NCI-H2081 treated with DMSO at 0.1 percent for 48 hours (cell line): ENCODE measurements at places on chromosomes 2 and 18.

- DNase-seq, result no peak
Measured at GRCh38 chr2:206378835-206379234, 64.5 kb upstream of the ADAM23 start.

- DNase-seq, result peak; percentile 35
Measured at GRCh38 chr2:124145982-124146381, 120.9 kb downstream of the CNTNAP5 start.

- DNase-seq, result no peak
Measured at GRCh38 chr18:3720818-3721545, 271.0 kb downstream of the TGIF1 start.

DNA sequence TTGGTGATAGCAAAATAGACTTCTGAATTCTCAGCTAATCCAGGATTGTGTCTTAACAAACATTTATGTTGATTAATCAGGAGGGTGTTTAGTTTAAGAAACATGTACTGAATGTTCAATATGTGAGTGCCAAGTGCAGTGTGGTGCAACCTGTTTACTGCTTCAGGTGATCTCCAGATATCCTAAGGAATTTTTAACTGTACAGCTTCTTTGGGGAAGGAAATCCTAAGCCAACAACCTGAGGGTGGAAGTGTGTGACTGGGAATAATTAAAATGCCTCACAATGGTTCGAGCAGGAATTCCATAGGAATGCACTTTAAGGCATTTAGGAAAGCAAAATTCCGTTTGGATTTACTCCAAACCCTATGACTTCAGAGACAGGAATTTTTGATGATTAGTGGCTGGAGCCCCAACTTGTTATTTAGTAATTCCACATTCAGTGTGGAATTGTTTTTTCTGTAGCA, 16.4 kb downstream of the CRIM1 start:
- no peak for DNase-seq

DNA sequence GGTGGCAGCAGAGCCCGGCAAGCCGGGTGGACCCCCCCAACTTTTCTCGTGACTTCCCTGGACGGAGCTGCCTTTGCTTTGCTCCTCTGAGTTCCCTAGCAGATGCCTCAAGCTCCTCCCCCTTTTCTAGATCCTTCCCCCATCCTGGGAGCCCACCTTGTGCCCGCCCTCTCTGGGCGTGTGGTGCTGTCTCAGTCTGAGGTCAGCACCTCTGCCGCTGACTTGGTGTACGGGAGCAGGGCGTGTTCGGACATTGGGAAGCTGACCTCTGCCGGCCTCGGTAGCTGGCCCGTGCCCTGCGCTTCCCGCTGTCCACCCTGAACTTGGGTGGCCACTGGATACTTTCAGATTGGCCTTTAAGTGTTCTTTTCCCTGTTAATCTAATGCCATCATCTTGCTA, 19.6 kb upstream of the ESPNL start:
- DNase-seq, result no peak

DNA sequence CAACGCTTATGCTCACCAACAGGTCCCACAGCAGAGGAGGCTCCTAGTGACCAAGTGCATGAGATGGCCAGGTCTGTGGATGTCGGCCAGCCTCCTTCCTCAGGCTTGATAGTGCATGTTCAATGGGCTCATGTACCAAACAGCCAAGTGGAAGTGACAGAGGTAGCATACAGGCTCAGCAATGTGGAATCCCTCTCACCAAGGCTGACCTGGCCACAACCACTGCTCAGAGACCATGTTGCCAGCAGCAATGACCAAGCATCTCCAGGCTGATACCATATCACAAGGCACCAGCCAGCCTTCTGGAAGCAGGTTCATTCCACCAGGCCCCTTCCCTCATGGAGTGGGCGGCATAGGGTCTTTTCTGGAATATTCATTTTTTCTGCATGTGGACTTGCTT, 61.5 kb downstream of the REEP1 start:
- DNase-seq, result no peak

DNA sequence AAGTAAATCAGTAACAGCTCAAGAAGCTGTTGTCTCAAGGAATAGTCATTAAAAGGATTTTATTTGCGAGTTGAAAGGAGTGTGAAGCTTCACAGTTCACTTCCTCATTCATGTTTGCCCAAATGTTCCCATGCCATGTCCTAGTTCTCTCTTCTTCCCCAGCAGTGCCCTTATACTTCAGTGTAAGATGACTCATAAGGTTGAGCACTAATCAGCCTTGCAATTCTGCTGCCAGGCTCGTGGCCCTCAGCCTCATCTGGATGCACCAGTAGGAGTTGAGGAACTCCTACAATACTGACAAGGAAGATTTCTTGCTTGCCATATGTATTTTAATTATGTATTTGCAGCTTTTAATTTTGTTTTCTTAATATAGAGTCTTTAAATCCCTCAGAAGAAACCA, 1980.4 kb downstream of the SUCLG1 start:
- no peak for DNase-seq

DNA sequence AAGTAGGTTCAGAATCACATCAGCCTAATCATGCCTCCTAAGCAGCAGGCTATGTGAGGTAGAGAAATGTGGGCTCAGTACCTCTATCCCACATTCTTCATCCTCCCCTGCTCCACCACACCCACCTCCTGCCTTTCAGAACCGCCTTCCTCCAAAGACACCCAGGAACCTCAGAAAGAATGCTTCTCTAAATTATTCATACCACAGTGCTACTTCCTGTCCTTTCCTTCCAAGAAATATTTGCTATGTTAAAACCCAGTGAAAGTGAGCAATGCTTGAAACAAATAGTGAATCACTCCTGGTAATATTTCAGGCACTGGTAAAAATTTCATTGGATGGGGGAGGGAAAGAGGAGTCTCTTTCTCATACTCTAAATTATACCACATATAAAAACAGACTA, 24.0 kb upstream of the CREB1 start:
- DNase-seq, result no peak

DNA sequence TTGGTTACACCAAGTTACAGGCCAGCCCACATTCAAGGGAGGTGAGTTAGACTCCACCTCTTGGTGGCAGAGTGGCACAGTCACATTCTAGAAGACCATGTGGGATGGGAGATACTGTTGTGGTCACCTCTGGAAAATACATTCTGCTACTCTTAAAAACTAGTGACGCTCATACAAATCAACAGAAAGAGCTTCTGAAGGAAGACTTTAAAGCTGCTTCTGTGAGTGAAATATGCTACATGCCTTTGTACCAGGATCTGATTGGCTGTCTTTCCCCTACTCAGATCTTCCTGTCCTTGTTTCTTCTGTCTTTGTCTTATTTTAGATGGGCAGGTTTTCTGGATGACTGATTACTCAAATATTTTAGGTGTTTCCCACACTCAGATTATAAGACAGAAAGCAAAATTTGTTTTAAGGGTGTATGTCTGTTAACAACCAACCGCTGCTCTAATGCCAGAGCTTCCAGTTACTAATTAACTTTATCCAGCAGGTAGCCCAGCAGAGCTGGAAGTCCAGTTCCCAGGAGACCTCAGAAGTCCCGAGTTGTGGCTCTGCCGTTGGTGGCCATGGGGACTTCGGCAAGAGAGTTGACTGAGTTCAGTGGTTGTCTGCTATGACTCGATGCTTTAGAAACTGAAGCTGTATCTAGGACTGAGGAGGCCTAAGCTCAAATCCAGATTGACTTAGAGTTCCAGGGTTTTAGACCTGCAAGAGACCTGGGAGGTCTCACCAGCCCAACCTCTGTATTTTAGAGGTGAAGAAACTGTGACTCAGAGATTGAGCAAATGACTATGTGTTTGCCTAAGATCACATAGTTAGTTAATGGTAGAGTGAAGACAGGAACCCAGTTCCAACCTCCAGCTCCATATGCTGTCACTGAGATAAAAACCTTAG, 7.4 kb downstream of the IL1R2 start:
- DNase-seq, result no peak

GRCh38 chr18:58225101-58225500, 181.1 kb downstream of the NEDD4L start:
- DNase-seq, result no peak

GRCh38 chr2:112529757-112530156, 12.5 kb upstream of the POLR1B start:
- no peak for DNase-seq

DNA sequence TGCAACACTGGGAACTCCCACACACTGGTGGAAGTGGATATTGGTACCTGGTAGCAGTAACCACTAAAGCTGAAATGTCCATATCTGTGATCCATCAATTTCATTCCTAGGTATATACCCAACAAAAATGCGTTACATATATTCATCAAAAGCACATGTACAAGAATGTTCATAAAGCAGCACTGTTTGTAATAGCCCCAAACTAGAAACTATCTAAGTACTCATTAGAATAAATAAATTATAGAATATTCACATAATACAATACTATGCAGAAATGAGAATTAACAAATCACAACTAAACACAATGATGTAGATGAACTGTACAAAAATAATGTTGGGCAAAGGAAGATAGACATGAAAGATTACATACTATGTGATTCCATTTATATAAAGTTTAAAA, 11.1 kb upstream of the TLK1 start:
- no peak for DNase-seq

GRCh38 chr2:26453421-26454329, 24.2 kb downstream of the OTOF start:
- DNase-seq, result no peak

- no peak for DNase-seq
Measured at GRCh38 chr2:230358305-230358704, 31.3 kb downstream of the SP140L start.

DNA sequence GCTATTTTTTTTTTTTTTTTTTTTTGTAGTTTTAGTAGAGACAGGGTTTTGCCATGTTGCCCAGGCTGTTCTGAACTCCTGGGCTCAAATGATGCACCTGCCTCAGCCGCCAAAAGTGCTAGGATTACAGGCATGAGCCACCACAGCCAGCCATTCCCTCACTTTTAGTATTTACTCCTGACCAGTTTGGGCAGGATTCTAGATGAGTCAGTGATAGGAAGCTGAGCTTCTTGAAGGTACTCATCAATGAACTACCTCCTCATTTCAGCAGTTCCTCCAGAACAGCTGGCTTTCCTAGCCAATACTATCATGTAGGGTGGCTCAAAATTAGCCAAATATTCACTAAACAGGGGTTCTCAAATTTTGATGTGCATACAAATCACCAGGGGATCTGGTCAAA, 57.2 kb downstream of the CYBRD1 start:
- DNase-seq, result no peak

DNA sequence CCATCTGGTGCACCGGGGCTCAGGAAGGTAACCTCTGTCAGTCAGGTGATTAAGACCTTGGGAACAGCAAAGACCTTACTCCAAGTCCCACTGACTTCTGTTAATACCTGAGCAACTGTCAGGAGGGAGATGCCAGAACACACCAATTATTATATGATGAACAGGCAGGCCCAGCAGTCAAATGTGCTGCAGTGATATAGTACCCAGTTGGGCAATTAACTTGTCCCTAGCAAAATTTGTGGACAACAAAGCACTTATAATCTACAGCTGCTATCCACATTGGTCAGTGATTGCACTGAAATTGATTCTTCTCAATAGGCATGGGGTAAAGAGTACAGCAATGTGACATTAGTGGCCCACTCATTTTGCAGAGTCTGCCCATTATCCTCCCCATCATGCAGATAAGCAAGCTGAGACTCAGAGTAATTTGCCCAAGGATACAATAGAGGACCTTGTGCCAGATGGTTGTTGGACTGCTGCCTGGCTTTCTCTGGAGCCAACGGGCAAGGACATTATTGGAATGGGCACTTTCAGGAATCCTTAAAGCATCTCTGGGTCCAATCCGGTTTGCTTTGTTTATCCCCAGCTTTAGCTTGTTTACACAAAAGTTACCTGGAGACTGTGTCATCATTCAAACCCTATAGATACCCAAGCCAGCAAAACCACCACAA, 147.6 kb downstream of the CCBE1 start:
- no peak for DNase-seq

- DNase-seq, result no peak
Measured at GRCh38 chr2:28547906-28548600, 52.2 kb downstream of the PLB1 start.

DNA sequence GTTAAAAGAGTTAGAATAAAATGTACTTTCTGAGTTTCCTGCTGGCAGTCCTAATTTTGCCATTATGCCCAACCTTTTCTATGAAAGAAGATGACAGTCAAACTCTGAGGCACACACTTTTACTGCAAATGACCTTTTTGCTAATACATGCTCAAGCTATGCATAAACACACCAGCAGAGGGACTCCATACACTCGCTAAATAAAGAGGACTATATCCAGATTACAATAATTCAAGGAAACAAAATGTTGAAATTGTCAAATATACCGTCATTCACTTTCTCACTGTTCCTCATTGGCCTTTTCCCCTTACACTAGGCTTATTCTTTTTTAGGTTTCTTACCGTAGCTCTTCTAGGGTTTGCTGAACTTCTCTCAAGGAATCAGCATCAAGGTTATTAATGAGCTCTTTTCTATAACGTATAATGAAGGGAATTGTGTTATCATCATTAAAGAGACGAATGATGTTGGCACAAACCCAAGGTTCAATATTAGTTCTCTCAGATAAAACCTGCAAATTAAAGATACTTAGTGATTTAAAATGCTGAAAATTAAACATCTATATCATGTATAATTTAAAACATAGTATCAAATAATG, 25.7 kb downstream of the SRBD1 start:
- DNase-seq, result peak; percentile 3

DNA sequence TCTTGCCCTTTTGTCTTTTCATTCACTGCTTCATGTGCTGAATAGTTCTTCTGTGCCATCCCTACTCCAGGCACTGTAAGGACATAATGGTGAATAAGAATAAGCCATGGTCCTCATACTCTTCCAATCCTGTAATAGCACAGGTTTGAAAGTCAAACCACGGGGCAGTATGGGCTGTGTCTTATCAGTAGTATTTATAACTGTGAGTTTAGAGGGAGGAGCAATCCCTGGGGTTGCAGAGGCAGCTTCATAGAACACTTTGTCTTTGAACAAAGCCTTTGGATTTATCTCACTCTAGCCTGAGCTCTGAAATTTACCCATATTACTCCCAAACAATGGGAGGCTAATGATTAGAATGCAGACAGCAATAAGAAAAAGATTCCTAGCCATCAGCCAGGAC, 30.2 kb upstream of the ALK start:
- DNase-seq, result no peak

DNA sequence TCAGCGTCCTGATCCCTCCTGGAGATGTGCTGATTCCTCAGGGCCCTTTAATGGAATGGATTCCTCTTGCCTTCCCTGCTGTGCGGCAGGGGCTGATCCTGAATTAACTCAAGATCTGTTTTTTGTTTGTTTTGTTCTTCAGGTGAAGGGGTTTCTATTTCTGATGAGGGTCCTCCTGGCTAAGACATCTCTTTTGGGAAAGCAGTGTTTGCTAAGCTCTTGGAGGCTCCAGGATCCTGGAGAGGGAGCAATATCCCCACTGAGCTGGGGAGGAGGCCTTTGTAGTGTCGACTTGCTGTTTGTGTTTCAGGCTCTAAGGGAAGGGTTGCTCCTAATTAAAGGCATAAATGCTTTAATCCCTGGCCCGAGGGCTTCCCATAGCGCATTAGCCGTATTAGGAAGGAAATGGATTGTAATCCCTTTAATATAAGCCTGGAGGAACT, 65.3 kb upstream of the FOXI3 start:
- no peak for DNase-seq
